ENCODE measurements at places on chromosomes 2 and 18.

- no peak for DNase-seq
Observed at GRCh38 chr2:241562269-241562891, 3.8 kb downstream of the BOK start.

GRCh38 chr2:79849241-79849640, 336.4 kb downstream of the CTNNA2 start:
- DNase-seq, result no peak

DNA sequence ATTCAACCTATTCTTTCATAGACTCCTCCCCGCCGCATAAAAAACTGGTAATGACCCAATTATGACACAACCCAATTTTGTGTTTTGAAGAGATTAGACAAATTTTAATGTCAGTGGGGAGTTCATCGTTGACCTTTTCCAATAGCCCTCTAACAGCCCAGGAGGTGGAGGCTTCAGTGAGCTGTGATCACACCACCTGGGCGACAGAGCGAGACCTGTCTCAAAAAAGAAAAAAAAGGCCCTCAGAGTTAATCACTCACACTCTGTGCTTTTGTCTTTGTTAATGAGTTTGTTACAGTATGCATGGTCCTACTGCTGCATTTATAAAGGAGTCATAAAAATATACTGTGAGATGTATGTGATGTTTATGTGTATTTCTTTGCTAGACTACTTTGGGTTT, 510.6 kb downstream of the CPS1 start:
- DNase-seq, result no peak

- DNase-seq, result no peak
Observed at GRCh38 chr2:199581935-199582360, 124.2 kb upstream of the SATB2 start.

GRCh38 chr2:115549611-115550130, 1107.2 kb downstream of the DPP10 start:
- DNase-seq, result no peak

- DNase-seq, result no peak
Observed at GRCh38 chr18:37754141-37754540, 188.5 kb upstream of the CELF4 start.

DNA sequence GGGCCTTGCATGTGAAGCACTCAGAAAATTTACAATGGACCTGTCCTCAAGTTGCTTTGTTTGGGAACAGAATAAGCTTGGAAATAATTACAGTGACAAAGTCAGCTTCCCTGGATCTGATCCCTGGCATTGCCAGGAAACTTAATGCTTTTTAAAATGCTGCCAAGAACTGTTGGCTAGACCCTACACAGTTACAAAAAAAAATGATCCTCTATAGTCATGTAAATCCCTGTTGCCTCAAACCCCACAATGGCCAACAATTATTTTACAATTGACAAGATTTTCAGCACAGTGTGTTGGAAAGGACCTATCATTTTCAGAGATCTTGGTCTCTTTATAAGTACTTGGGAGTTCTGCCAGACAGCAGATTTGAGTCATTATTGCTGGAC, 470.4 kb upstream of the ACVR2A start:
- no peak for DNase-seq

- no peak for DNase-seq
Observed at GRCh38 chr2:48332286-48332685, 197.7 kb upstream of the STON1 start.

DNA sequence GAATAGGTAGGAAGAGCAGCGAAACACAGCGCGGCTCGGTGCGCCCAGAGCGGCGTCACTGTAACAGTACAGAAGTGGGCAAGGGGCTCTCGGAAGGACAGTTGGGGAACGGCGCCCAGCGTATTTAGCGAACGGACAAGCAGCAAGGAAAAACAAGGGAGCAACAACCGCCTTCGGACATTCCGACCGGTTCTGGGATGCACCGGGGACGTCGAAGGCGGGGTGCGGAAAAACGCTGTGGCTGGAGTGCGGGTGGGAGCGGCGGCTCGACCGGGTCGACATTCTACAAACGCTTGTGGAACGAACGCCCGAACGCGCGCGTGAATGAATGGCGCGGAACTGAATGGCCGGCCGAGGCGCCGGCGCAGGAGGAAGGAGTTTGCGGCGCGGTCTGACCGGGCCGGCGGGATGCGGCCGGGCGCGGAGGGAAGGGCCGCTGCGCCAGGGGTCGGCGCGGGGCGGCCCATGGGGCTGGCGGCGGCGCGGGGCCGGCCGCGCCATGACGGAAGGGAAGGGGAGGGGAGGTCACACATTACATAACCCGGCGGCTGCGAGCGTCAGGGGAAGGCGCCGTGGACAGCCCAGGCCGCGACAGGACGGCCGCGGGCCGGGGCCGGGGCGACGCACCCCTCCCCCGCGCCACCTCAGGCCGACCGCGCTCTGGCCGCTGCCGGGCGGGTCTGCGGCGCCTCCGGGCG, 605 bp downstream of the REV1 start:
- peak; percentile 45 for DNase-seq

- no peak for DNase-seq
Observed at GRCh38 chr2:128444121-128444771, 125.6 kb upstream of the HS6ST1 start.

DNA sequence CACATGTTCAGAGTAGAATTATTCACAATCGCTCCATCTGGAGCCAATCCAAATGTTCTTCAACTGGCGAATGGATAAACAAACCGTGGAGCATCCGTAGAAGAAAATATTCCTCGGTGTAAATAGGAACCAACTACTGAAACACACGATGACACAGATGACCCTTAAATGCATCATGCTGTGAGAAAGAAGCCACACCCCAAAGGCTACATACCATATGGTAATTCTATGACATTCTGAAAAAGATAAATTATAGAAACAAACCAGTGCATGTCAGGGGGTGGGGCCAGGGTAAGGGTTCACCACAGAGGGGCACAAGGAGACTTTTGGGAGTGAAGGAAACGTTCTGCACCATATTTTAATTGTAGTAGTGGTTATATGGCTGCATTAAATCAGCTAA, 312.2 kb upstream of the SMIM21 start:
- no peak for DNase-seq

GRCh38 chr2:1548910-1549673, 135.8 kb downstream of the TPO start:
- no peak for DNase-seq

DNA sequence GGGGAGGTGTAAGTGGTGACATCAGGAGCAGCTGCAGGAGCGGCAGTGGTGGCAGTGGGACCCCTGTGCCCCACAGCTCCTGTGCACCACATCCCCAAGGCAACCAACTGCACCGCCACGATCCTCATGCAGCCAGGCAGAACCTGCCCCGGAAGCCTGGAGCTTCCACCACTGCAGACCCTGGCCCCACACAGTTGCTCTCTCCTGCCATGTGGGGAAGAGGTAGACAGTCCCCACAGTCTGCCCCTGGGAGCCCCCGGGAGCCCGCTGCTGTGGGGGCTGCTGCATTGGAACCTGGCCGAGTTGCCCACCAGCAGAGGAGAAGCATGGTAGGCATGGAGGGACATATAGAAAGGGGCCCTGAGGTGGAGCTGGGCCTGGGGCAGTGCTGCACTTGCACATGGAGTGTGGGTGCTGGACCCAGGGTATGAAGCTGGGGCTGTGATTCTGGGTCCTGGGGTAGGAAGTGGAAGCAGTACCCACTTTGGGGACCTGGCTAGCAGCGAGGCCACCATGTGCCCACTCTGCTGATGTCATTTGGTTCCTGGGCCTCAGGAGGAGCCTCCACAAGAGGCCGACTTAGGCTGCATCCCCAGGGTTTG, 623.3 kb upstream of the LRRTM4 start:
- no peak for DNase-seq

DNA sequence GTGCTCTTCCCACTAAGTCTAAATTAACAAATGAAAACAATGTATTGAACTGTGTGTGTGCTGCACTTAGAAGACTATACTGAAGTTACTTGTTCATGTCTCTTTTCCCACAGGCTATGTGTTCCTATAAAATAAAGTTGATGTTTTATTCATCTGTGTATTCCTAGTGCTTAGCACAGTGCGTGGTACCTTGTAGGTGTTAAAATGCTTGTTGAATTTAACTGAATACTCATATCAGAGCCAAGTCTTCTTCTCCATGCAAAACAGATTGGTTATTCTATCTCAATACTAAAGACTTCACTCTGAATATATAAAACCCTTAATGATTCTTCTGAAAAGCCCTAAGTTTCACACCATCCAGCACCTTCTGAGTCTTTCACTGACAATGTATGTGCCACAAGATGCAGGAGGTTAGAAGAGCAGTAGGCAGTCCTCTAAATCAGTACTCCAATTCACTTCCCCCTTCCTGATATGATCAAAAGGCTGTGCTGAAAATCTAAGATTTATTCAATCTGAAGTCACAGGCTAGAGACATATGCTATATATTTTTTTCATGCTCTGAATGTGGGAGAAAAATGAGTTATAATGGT, 231.7 kb upstream of the CCDC150 start:
- DNase-seq, result no peak

- no peak for DNase-seq
Observed at GRCh38 chr2:60739156-60739555, 16.9 kb upstream of the PAPOLG start.

GRCh38 chr2:135903650-135904049, 27.4 kb upstream of the MCM6 start:
- DNase-seq, result no peak

DNA sequence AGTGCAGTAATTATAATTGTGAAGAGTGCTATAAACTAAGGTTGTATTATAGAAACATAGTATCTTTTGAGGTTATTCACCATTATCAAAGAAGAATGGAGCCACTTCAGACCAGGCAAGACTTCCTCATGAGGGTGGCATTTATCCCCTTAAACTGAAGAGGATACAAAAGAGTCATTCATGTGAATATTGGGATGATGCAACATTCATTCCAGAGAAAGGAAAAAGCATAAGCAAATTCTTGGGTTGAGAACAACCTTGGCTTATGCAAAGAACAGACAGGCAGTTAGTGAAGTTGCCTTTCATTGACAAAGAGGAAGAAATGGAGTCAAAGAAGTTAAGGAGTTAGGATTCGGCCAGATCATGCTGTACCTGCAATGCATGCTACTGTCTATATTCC, 682.5 kb downstream of the MBD2 start:
- DNase-seq, result no peak

GRCh38 chr18:6412933-6413472, 1.7 kb downstream of the L3MBTL4 start:
- DNase-seq, result no peak

GRCh38 chr2:202705446-202706020, 70.8 kb downstream of the FAM117B start:
- no peak for DNase-seq

DNA sequence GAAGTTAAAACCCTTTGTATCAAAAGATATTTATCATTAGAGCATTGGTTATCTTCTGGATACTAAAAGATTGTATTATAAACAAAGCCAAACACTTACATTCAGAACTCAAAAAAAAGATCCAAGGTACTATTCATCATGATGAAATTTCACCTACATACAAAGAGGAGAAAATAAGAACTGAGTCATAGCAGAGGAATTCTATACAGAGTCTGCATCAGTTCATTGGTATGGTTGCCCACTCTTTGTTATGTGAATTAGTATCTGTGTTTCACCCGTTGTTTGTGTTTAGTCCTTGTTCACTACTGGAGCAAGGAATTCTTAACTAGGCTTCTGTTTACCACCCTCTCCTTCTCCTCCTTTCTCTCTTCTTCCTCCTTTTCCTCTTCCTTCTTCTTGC, 157.9 kb downstream of the LNPK start:
- DNase-seq, result no peak

DNA sequence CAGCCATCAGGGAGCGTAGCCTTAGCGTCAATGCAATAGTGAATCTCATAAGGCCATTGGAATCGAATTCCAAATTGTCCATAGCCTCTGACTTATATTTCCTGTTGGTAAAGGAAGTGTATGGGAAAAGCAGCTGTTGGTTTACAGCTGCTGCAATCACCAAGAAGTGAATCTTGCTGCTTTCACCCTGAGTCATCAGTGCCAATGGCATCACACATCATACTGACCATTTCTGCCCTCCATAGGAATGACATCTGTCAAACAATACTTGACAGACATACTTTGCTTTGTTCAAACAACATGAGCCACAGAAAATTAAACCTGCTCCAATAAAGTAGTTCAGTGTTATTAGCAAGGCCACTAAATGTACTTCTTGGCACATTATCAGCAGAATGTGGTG, 111.2 kb upstream of the KLHL29 start:
- no peak for DNase-seq

GRCh38 chr18:23377669-23378301, 75.3 kb upstream of the RIOK3 start:
- DNase-seq, result no peak

GRCh38 chr2:68736086-68736485, 1.5 kb downstream of the ARHGAP25 start:
- no peak for DNase-seq

GRCh38 chr18:43034683-43035500, 80.6 kb downstream of the RIT2 start:
- DNase-seq, result no peak

DNA sequence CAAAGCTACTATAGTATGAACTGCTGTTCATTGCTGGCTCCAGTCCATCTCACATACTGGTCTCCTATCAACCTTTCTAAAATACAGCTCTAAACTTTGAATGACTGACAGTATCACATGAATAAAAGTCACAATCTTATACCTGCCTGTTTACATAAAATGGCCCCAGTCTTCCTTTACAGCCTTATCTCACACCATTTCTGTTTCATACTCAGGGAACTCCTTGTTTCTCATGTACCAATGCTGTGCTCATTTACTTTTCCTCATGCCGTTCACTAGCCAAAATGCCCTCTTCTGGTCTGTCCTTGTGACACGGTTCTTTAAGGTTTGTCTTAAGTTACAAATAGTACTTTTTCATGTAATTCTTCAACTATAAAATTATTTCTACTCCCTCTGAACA, 6.2 kb downstream of the ATP5MC3 start:
- DNase-seq, result no peak

DNA sequence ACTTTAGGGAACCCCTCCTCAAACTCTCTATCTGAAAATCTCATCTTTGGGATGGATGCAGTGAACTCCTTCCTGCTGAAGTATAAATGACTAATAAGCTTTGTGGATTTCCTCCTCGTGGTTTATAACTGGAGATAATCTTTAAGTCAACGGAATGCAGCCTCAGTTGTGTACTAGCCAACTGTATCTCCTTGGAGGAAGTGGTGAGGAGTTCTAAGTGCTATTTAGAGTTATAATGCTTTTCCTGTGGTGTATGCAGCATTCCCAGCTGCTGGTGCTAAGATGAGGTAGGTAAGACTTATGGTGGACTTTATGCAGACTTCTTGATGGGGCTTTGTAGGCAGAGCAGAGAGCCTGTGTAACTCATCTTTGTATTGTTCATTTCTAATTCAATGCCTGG, 90.9 kb downstream of the LYPD6B start:
- no peak for DNase-seq

GRCh38 chr18:76495006-76495370, at the start of gene ZNF516:
Gene ZNF516 (minus strand): TSS chr18:76495242. CDS start chr18:76443054, 52,188 bp downstream.
- no peak for DNase-seq

GRCh38 chr2:237280939-237281338, 133.0 kb downstream of the COL6A3 start:
- no peak for DNase-seq

DNA sequence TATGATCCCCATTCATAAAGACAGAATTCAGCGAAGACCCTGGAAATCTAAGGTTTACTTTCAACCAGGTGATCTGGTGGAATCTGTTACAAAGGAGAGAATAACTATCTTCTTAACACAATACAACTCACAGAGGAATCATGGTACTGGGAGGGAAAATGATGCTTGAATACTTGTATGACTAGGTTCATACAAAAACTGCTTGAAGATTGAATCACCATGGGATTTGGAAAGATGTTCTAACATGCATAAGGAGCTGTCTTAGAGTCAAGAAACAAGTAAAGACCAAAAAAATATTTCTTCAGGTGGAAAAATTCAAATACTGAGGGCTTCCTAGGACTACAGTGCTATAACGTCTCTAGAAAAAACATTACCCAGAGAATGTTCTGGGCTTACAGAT, 32.2 kb downstream of the COL5A2 start:
- DNase-seq, result no peak
